NCI-H1105 (cell line): ENCODE measurements at places on chromosomes 7 and 10.

- no peak for DNase-seq
These were observed 48.9 kb downstream of the SLC39A12 start for GRCh38 chr10:18000601-18001000.

DNA sequence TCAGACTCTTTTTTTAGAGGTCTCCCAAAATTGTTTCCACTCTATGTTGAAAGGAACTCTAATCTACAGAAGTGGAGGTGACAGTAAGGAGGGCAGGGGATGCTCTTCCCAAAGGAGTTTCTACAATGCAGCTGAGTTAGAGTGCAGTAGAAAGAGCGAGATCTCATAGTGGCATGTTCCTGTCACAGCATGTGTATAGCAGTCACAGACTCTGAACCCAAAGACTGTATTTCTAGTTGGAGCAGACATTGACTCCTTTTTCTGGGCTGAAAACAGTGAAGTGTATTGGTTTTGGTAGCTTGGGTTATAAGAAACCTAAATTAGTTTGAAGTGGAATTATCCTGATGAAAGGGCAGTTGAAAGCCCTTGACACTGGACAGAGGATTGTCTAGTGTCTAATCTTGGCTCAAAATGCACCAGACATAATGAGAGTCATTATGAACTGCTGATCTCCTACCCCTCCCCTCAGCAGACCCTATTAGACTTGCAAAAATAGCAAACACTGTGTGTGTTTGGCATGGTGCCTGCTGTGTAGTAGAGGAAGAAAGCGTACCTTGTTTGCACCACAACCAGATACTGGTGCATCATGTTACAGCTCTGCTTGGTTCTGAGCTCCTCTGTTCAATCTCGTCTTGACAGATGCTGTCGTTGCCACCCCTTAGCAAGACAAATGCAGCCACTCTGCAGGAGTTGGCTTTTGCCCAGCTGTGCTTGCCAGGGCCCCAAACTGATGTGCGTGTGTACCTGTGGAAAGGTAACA is 336.0 kb downstream of the AUTS2 start:
- peak; percentile 96 for DNase-seq

DNA sequence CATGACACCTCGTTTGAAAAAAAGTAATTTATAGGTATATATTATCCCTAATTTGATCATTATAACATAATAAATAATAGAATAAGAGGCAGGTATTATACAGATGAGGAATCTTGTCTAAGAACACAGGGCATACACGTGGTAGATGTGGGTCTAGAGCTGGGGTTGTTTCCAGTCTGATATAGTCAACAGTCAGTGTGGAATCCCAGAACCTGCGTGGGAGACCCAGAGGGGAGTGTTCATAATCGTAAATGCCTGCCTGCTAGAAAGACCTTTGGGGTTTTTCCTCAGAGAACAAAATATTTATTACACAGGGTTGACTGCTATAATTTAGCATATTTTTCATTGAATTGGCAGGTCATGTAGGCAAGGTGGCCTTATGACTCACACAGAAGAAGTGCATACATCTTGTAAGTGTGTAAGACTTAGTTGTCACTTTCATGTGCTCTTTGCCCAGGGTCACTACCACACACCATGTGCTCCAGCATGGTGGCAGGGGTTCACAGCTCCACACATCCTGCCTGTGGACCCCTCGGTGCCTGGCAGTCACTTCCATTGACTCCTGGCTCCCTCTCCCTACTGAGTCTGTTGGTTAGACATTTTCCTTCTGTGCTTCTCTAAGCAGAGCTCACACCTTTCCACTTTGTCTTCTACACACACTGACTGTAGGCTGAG is 94.9 kb upstream of the IKZF1 start:
- DNase-seq: no peak

DNA sequence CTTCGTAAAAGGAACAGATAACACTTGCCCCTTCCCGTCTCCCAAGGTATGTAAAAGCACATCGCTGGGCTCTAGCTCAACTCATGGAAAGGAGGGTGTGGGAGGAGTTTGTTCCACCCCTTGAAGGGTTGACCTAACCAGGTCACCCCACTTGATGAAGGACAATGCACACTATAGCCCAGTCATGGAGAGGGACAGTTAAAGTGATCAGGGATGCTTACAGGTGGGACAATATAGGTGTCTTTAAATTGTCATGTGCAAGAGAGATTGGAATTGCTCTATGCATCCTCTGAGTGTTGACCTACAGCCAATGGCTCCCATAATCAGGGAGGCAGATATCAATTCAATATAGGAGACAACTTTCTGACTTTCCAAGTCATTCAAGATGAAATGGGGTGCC is 448.2 kb downstream of the GRID1 start:
- DNase-seq: no peak

DNA sequence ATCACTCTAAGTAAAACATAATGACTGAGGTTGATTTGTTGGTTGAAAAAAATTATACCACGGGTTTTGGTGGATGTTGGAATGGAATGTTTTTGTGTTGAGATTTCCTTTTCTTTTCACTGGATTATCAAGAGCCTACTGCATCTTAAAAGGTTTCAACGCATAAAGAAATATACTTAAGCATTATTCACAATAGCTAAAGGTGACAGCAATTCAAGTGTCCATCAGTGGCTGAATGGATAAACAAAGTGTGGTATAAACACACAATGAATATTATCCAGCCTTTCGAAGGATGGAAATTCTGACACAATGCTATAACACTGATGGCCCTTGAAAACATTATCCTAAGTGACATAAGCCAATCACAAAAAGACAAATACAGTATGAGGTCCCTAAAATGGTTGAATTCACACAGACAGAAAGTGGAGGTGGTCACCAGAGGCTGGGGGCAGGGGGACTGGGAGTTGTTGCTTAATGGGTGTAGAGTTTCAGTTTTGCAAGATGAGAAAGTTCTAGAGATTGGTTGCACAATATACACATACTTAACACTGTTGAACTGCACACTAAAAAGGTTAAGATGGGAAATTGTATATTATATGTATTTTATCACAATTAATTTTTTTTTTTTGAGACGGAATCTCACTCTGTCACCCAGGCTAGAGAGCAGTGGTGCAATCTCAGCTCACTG is 122.3 kb downstream of the NRP1 start:
- DNase-seq: no peak

GRCh38 chr7:112646783-112647182 is 143.4 kb downstream of the TMEM168 start:
- no peak for DNase-seq

DNA sequence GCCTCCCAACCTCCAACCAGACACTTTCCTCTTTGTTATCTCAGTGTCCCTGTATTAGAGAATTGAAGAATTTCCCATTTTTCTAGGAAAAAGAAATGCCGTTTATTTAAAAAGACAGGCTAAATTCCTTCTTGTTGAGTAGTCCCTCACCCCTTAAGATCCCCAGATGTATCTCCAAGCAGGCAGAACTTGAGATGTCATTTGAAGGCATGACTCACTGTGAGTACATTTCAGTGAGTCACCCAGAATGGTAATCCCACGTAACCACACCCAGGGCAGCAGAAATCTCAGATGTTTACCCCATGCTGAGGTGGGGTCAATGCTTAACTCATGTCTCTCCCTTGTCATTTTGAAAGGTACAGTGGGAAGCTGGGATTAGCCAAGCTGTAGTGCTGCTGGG is 4.4 kb downstream of the ZNF655 start:
- DNase-seq: no peak

GRCh38 chr10:77029777-77030717 is 607.6 kb downstream of the KCNMA1 start:
- DNase-seq: no peak
